ENCODE measurements at places on chromosomes 1 and 21. TPM values are rescaled to one million over a fixed set of nuclear protein-coding genes. Genes with fewer than 3 reads are reported as not detected.

DNA sequence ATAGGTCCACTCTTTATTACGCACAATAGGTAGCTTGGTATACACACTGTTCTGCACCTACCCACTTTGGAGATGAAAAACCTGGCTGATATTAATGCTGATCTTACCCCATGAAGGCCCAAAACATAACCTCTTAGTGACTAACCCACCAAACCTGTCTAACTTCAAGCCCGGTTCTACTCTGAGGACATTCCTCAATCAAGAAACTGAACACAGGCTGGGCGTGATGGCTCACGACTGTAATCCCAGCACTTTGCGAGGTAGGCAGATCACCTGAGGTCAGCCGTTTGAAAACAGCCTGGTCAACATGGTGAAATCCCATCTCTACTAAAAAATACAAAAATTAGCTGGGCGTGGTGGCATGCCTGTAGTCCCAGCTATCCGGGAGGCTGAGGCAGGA is 50.5 kb downstream of the EYA3 start:
- no peaks in the 10 kb centered on the region for H3K4me1 ChIP-seq
- H3K27me3 ChIP-seq: no peaks in the 10 kb centered on the region
- no peaks in the 10 kb centered on the region for H3K36me3 ChIP-seq
- H3K4me3 ChIP-seq: no peak overlapping the region

DNA sequence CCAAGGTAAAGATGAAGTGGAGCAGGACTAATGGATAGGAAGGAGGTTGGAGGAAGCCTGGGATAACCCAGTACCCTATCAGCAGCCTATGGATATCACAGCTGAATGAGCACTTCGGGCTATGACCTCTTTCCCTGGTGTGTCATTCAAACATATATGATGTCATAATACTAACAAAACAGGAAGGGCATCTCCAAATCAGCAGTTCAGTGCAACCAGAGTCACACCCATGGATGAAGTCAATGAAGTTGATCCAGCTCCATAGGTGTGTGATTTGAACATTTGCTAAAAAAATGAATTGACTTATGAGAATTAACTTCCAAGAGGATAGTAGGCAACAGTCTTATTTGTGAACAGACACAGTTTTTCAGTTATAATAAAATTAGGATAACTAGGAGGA is 1.7 kb upstream of the C1orf116 start:
- H3K36me3 ChIP-seq: no peaks in the 10 kb centered on the region
- DNase-seq: no peak
- H3K4me3 ChIP-seq: no peak overlapping the region
- no peaks in the 10 kb centered on the region for H3K27me3 ChIP-seq

The GNG5 gene
- polyA plus RNA-seq: 82.0 TPM

The S100A3 gene
- polyA plus RNA-seq: not detected

Data from ovary (tissue), 10 donors.